ENCODE measurements at places on chromosomes 5 and 9.

- DNase-seq, result no peak
Measured at GRCh38 chr9:129161534-129161837, 16.6 kb downstream of the IER5L start.

- DNase-seq, result no peak
Measured at GRCh38 chr5:38921174-38921573, 75.4 kb downstream of the OSMR start.

GRCh38 chr5:115961381-115962238, 665 bp upstream of the LVRN start:
- no peak for DNase-seq

GRCh38 chr5:77778398-77778797, 2.3 kb upstream of the TBCA start:
- no peak for DNase-seq

- DNase-seq, result no peak
Measured at GRCh38 chr5:5881294-5881693, 458.8 kb downstream of the ICE1 start.

Measured in cortex of kidney (tissue), 1 donor.